Kidney (tissue), 22 donors: ENCODE measurements at places on chromosomes 12 and 14.

DNA sequence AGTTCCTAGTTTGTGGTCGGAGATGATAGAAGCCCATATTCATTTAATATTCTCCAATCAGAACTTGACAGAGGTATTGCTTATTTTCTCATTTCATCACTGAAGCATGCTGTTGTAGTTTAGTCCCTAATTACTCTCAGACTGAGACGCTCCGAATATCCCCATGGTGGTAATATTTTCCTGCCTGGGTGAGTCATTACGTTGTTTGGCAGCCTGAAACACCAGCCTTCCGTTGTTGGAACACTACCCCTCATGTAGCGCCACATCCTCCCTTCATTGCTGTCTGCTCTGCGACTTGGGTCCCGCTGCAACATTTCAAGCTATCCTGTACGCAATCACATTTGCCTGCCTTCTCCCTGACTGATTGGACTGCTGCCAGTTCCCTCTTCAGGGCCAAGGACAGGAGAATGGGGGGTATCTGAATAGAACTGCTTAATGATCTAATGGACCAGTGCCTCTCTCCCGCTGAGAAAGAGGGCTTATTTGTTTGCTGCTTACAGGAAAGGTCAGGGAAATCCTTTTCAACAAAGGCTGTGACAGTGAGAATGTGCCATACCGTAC lies 369.1 kb downstream of the NPAS3 start:
- DNase-seq, result no peak
- no peak overlapping the region for H3K27ac ChIP-seq
- H3K27me3 ChIP-seq, result no peaks in the 10 kb centered on the region
- H3K36me3 ChIP-seq, result no peaks in the 10 kb centered on the region

GRCh38 chr12:21757735-21758134 lies 16.8 kb downstream of the KCNJ8 start:
- H3K4me1 ChIP-seq, result no peaks in the 10 kb centered on the region
- H3K4me3 ChIP-seq, result no peak overlapping the region
- no peaks in the 10 kb centered on the region for H3K27me3 ChIP-seq

DNA sequence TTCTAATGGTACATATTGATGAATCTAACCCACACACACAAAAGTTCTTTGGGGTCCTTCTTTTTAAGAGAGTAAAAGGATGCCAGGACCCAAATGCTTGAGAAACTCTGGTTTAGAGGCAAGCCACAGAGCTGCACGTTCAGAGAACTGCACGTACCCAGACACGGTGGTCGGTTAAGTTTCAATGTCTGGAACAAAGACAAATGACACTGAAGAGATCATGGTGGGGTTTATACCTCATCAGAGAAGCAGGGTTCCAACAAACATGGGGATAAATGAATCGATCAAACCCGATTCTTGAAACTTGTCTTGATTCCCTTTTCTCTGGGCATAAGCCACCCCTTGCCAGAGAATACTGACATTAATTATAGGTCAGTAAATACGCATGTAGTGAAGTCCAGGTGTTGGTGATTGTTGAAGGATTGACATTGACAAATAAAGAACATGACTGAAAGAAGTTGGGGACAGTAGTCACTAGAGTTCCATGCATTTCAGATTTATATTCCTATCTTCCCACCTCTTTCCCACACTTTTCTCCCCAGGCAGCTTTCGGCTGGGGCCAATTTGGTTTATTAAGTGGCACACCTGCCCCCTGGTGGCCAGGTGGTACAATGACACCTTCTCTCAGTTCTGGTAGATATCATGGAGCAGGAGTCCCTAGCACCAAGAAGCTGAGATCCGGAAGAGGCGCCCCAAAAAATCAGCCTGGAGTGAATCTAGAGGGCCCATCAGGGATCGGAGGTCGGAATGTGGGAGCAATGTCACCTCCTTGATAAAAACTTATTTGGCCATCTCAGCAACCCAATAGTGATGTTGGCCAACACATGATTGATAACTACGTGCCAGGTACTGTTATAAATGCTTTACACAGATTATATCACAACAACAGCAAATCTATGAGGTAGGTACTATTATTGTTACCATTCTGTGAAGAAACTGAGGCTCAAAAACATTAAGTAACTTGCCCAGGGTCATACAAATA lies 17.8 kb upstream of the HDAC7 start:
- H3K4me3 ChIP-seq, result no peak overlapping the region
- H3K27ac ChIP-seq, result no peak overlapping the region
- no peaks in the 10 kb centered on the region for H3K27me3 ChIP-seq

GRCh38 chr14:67389811-67390534 lies 22.0 kb downstream of the PLEK2 start:
- H3K4me1 ChIP-seq, result no peaks in the 10 kb centered on the region
- H3K27me3 ChIP-seq, result no peaks in the 10 kb centered on the region
- no peak overlapping the region for H3K4me3 ChIP-seq
- no peak for DNase-seq
- H3K27ac ChIP-seq, result no peak overlapping the region

DNA sequence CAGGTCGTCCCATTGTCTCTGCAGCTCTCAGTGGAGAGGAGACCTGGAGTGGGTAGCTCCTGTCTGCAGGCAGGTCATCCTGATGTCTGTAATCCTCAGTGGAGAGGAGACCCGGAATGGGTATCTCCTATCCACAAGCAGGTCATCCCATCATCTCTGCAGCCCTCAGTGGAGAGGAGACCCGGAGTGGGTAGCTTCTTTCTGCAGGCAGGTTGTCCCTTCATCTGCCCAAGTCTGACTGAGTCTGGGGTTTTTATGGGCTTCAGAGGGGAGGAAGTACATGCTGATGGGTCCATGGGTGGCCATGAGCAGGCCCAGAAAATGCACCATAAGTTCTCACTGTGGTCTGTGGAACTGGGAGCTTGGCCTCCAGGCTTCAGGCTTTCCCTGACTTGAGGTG lies 28.9 kb upstream of the PAPLN start:
- no peak for DNase-seq
- H3K27me3 ChIP-seq, result no peaks in the 10 kb centered on the region
- peaks cover 20% of the 10 kb centered on the region for H3K36me3 ChIP-seq
- no peak overlapping the region for H3K27ac ChIP-seq
- H3K4me3 ChIP-seq, result no peak overlapping the region
- H3K4me1 ChIP-seq, result no peaks in the 10 kb centered on the region

DNA sequence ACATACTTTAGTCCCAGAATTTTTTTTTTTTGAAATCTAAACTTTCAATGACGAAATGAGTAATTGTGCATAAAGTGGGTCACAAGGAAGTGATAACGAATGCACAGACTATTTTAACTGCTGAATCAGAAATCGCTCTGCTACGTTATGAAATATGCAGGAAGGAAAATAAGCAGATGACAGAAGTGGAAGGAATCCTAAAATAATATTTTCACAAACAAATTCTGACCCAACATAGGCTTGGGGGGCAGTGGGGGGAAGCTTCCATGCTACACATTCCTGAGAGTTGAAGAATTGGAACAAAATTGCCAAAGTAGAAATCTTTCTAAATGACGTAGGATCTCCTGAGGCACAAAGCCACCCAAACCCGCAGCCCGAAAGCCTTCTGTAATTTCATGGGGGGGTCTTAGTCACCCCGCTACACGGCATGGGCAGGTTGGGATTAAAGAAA lies 89.6 kb downstream of the ARF6 start:
- H3K4me1 ChIP-seq, result peaks cover 6% of the 10 kb centered on the region
- no peak overlapping the region for H3K4me3 ChIP-seq
- H3K36me3 ChIP-seq, result no peaks in the 10 kb centered on the region
- DNase-seq, result no peak
- no peaks in the 10 kb centered on the region for H3K27me3 ChIP-seq

DNA sequence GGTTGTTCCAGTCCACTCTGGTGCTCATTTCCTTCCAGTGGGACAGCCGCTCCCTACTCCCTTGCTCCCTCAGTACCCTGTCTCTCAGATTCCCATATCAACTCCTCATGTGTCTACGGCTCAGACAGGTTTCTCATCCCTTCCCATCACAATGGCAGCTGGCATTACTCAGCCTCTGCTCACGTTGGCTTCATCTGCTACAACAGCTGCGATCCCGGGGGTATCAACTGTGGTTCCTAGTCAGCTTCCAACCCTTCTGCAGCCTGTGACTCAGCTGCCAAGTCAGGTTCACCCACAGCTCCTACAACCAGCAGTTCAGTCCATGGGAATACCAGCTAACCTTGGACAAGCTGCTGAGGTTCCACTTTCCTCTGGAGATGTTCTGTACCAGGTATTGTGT lies 69.9 kb downstream of the RAD52 start:
- peaks cover 4% of the 10 kb centered on the region for H3K36me3 ChIP-seq
- H3K4me3 ChIP-seq, result no peak overlapping the region
- no peak for DNase-seq
- no peaks in the 10 kb centered on the region for H3K27me3 ChIP-seq
- no peak overlapping the region for H3K27ac ChIP-seq

DNA sequence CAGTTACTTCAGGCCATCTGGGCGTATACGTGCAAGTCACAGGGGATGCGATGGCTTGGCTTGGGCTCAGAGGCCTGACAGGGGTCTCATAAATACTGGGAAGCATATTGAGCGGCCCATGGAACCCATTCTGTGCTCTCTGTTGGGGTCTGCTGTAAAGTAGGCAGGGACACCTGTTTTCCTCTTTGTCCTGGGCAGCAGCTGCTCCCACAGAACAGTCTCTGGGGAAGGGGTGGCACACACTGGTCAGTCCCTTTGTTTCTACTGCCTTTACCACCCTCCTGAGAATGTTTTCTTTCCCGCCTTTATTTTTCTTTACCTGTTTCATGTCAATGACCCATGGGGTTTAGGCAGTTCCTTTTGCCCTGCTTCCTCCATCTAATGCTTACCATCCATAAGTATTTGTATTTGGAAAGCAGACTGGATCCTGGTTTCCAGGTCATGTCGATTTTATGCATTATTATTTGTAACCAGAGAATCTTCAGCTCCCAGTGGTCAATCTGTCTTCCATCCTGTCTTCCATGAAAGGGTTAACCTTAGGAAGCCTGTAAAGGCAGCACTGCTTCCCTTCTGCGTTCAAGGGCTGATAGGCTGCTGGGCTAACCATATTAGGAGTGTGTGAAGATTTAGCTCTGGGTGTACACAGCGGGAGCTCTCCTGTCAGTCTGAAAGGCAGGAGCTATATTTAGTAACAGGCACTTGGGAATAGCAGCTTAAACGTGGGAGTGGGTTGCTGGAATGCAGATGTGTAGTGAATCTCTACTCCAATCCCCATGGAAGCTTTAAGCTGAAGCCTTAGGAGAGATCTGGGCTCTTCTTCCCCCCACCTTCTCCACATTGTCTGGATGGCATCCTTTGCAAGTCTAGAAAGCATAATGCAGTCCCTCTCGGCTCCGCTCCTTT lies 124.0 kb downstream of the DYRK2 start:
- DNase-seq, result peak; percentile 74
- no peaks in the 10 kb centered on the region for H3K36me3 ChIP-seq
- H3K27ac ChIP-seq, result no peak overlapping the region
- no peaks in the 10 kb centered on the region for H3K27me3 ChIP-seq
- no peaks in the 10 kb centered on the region for H3K4me1 ChIP-seq

- no peaks in the 10 kb centered on the region for H3K27me3 ChIP-seq
- H3K36me3 ChIP-seq, result no peaks in the 10 kb centered on the region
- DNase-seq, result no peak
- H3K4me3 ChIP-seq, result no peak overlapping the region
- no peaks in the 10 kb centered on the region for H3K4me1 ChIP-seq
Measured at GRCh38 chr14:31270196-31270772, 62.7 kb upstream of the HECTD1 start.

- no peak for DNase-seq
- no peak overlapping the region for H3K4me3 ChIP-seq
- H3K36me3 ChIP-seq, result no peaks in the 10 kb centered on the region
- no peaks in the 10 kb centered on the region for H3K27me3 ChIP-seq
- no peak overlapping the region for H3K27ac ChIP-seq
Measured at GRCh38 chr12:127941332-127941731, 325.6 kb upstream of the TMEM132C start.

DNA sequence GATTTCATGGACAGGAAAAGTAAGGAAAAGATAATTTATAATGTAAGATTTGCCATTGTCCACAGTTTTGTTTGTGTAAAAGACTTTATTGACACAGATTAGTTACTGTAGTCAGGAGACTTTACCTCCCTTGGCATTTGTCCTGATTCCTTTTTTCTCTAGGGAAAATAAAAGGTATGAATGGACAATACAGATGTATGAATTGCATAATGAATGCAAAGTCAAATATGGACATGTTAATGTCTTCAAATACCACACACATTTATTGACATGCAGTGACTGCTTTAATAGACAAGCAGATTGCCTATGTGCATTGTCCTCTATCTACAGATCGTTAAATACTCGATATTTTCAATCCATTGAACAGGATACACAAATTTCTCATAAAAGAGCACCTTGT lies 999.7 kb upstream of the SEL1L start:
- H3K4me1 ChIP-seq, result no peaks in the 10 kb centered on the region
- no peaks in the 10 kb centered on the region for H3K27me3 ChIP-seq
- DNase-seq, result no peak

DNA sequence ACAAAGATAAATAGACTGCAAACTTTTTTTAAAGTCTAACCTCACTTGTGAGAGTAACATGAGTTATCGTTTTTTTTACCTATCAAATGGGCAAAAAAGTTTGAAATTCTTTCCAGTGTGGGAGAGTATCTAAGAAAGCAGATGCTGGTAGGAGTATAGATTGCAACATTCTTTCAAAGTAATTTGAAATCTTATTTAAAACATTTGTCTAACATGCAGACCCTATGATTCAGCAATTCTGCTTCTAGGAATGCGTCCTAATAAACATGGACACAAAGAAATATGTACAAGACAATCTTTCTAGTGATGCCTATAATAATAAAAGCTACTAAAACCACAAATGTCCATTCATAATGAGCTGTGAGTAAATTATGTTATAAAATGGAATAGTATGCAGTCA lies 110.4 kb upstream of the TMCC3 start:
- no peak overlapping the region for H3K27ac ChIP-seq
- H3K36me3 ChIP-seq, result no peaks in the 10 kb centered on the region
- DNase-seq, result no peak
- H3K4me3 ChIP-seq, result no peak overlapping the region
- H3K27me3 ChIP-seq, result no peaks in the 10 kb centered on the region

- H3K4me1 ChIP-seq, result no peaks in the 10 kb centered on the region
- no peak overlapping the region for H3K4me3 ChIP-seq
- no peak for DNase-seq
- no peak overlapping the region for H3K27ac ChIP-seq
- H3K27me3 ChIP-seq, result no peaks in the 10 kb centered on the region
- no peaks in the 10 kb centered on the region for H3K36me3 ChIP-seq
Measured at GRCh38 chr12:77102123-77102522, 36.8 kb upstream of the E2F7 start.

DNA sequence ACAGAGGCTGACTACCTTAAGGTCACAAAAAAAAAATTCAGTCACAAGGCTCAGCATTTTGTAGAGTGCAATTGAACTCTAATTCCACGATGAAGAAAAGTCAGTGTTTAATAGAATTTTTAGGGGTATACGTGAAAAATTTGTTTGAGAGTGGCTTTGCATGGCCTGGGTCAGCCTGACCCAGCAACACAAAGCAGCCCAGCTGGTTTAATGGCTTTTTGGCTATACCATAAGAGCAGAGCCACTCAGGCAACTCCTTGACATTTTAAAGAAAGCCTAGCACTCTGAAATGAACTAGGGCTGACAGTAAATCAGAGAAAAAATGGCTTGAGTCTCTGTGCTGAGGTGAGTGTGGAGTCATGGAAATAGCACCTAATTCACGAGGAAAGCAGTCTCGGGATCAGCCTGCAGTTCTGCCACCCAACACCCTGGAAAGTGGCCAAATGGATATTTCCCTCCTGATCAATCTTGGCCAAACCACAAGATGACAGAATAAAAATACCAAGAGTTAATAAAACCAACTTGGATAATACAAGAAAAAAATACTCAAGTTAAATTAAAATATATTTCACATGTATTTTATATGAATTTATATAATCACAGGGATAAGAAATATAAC lies 59.5 kb downstream of the GALNT4 start:
- no peak overlapping the region for H3K27ac ChIP-seq
- no peak for DNase-seq
- H3K36me3 ChIP-seq, result no peaks in the 10 kb centered on the region
- no peaks in the 10 kb centered on the region for H3K27me3 ChIP-seq
